ENCODE measurements at places on chromosomes 13 and 19. TPM values are rescaled to one million over a fixed set of nuclear protein-coding genes. Genes with fewer than 3 reads are reported as not detected.

- DNase-seq = no peak
Observed at GRCh38 chr19:12095111-12095790, 30.7 kb downstream of the ZNF844 start.

GRCh38 chr19:34454091-34454490, 25.9 kb downstream of the UBA2 start:
- no peak for DNase-seq

- no peak for DNase-seq
Observed at GRCh38 chr13:56352361-56352760, 788.4 kb upstream of the PRR20A start.

PRX gene
- 9.7 TPM for polyA plus RNA-seq

DNA sequence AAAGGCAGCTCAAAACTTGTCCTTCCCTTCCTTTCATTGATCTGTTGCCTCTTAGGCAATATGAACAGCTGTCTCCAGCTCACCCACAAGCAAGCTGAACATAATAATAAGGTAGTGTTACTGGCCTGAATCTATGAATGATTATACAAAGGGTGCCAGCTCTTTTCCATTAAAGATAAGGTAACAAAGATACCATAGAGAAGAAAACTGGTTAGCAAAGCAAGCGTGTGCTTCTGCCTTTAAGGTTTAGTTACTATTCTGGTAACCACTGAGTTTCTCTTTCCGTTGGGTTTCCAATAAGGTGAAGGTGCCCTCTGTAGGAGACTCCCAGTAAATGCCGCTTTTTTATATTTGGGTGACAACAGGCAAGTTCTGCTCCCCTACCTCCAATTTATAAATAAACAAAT, 12.1 kb upstream of the DACH1 start:
- no peak for DNase-seq

GRCh38 chr19:52936954-52937325, 13.7 kb upstream of the ZNF888 start:
- no peak for DNase-seq

DNA sequence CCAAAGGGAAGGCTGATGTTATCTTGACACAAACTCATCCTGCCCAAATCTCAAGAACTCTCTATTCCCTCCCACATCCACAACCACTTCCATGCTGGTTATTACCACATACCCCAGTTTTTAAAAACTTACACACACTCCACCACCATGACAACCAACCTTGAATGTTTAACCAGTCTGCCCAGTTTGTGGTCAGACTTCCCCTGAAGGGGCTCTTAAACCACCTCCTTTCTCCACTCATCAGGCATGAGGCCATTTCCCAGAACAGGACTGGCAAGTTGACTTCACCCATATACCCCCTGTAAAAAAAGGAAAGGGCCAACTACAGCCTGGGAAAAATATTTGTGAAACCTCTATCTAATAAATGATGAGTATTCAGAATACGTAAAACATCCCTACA, 12.4 kb upstream of the ZSCAN4 start:
- DNase-seq = no peak
